ENCODE measurements at places on chromosomes 1 and 21. TPM values are rescaled to one million over a fixed set of nuclear protein-coding genes. Genes with fewer than 3 reads are reported as not detected.

C4BPA gene
- not detected for total RNA-seq

TDRD5 gene
- 0.09 TPM for total RNA-seq

TNFRSF4 gene
- 1.7 TPM for total RNA-seq

ARHGAP30 gene
- total RNA-seq, result not detected

ZBTB7B gene
- total RNA-seq, result 7.0 TPM

TNFAIP8L2 gene
- 0.11 TPM for total RNA-seq

ADCY10 gene
- not detected for total RNA-seq

OXCT2 gene
- total RNA-seq, result 6.5 TPM

INAVA gene
- not detected for total RNA-seq

EFNA3 gene
- total RNA-seq, result 1.4 TPM

CCDC28B gene
- total RNA-seq, result 17.2 TPM

PGBD2 gene
- total RNA-seq, result 10.7 TPM

OR14A2 gene
- total RNA-seq, result not detected

PCBP3 gene
- 0.54 TPM for total RNA-seq

CLDN17 gene
- total RNA-seq, result not detected

FMN2 gene
- total RNA-seq, result 0.98 TPM

CELA3A gene
- total RNA-seq, result not detected

SLC6A9 gene
- 0.09 TPM for total RNA-seq

ZNF697 gene
- 19.0 TPM for total RNA-seq

G0S2 gene
- total RNA-seq, result 0.33 TPM

LCE3D gene
- not detected for total RNA-seq

KCNQ4 gene
- not detected for total RNA-seq

LCE2A gene
- not detected for total RNA-seq

ITGB2 gene
- 0.11 TPM for total RNA-seq

TNFRSF25 gene
- 6.7 TPM for total RNA-seq

HRNR gene
- total RNA-seq, result not detected

CAMK1G gene
- total RNA-seq, result not detected

IVL gene
- not detected for total RNA-seq

ITLN2 gene
- total RNA-seq, result not detected

AK4 gene
- total RNA-seq, result 15.8 TPM
